ENCODE measurements at places on chromosomes 6 and 20.

GRCh38 chr6:98047164-98047563 lies 764.1 kb upstream of the MMS22L start:
- DNase-seq = no peak

- no peak for DNase-seq
Observed at GRCh38 chr6:134589512-134589911, 271.6 kb upstream of the SGK1 start.

- DNase-seq = peak; percentile 80
Observed at GRCh38 chr6:118719351-118720124, 68.1 kb upstream of the CEP85L start.

DNA sequence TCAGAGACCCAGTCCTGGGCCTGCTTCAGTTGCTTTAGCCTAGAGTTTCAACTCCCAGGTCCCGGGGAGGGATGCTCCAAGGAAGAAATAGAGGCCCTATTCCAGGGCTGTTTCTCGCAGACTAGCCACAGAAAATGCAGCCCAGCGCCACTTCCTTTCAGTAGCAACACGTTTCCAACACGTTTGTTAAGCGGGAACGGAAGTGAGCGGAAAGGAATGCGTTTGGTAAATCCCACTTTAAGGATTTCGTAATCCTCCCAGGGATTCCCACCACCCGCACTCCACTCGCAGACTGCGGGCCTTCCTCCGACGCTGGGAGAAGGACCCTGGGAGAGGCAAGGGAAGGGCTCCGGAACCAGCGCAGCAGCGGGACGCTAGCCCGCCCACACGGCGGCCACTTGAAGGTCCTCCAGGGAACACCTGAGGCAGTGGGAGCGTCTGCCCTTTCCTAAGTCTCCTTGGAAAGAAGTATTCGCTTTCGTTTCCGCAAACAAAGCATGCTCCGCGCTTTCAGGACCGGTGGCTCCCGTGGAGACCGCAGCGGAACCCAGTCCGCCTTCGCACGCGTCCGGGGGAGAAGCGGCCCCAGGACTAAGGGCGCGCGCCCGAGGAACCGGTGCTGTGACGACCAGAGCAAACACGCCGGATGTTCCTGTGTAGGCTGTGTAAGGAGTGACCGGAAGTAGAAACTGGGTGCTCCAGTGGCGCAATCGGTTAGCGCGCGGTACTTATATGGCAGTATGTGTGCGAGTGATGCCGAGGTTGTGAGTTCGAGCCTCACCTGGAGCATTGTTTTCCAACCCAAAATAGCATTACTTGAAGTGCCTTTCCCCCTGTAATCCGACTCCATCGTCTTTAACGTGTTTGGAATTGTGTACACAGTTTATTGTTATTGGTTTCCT lies 227.6 kb upstream of the PRSS16 start:
- peak; percentile 84 for DNase-seq

GRCh38 chr6:133606852-133607251 lies 282.1 kb upstream of the TCF21 start:
- DNase-seq = no peak

GRCh38 chr6:149451376-149452036 lies 33.3 kb downstream of the ZC3H12D start:
- DNase-seq = peak; percentile 78

GRCh38 chr20:44394452-44394701 lies 38.9 kb downstream of the HNF4A start:
- DNase-seq = no peak

- no peak for DNase-seq
Observed at GRCh38 chr6:24996269-24996836, 60.6 kb upstream of the RIPOR2 start.

GRCh38 chr20:56391596-56392131 lies 351 bp downstream of the AURKA start:
- DNase-seq = no peak

DNA sequence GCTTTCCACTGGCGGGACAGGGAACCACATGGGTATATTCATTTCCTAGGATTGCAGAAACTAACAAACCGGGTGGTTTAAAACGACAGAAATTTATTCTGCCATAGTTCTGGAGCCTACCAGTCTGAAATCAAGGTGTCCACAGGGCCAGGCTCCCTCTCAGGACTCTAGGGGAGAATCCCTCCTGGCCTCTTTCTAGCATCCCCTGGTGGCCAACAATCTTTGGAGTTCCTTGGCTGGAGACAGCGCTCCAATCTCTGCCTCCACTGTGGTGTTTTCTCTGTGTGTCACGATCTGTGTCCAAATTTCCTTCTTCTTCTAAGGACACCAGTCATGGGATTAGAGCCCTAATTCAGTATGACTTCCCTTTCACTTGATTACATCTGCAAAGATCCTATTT lies 95.0 kb downstream of the SCML4 start:
- DNase-seq = no peak

- DNase-seq = no peak
Observed at GRCh38 chr20:39395478-39396291, 433.5 kb downstream of the DHX35 start.

DNA sequence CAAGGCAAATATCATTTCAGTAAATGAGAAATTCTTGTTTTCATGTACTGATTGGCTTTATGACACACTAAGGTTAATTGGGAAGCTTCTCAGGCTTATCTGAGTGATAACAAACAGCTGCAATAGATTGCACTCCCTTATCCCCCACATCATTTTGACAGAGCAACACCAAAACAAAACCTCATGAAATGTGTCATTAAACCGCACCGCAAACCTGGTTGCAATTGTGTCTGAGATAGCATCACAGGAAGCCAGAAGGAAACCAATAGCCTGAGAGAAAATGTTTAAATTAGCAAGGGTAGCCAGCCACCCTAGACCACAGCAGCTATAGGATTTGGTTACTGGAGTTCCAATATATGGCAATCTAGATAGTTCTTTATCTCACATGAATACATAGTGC lies 31.6 kb upstream of the LAMA4 start:
- no peak for DNase-seq

- DNase-seq = no peak
Observed at GRCh38 chr6:3741477-3741871, 10.0 kb downstream of the PXDC1 start.

GRCh38 chr20:16423311-16424212 lies 149.7 kb downstream of the KIF16B start:
- no peak for DNase-seq

DNA sequence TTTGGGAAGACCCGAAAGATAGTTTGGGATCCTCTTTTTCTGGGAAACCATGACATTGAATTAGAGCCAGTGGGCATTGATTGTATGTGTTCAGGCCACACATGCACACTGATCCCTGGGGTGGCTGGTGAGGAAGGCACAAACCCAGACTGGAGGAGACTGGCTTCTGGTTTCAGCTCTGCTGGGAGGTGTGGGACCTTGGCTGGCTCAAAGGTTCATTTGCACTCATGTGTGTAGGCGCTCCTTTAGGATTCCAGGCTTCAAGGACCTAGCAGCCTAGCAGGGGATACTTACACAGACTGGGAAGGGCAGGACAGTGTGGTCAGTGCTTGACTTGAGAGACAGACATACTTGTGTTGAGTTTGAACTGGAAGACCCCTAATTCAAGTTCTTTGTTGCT lies 7.2 kb downstream of the RIN2 start:
- DNase-seq = no peak

Data from spleen (tissue), 13 donors.